ENCODE measurements at places on chromosomes 13 and 19.

DNA sequence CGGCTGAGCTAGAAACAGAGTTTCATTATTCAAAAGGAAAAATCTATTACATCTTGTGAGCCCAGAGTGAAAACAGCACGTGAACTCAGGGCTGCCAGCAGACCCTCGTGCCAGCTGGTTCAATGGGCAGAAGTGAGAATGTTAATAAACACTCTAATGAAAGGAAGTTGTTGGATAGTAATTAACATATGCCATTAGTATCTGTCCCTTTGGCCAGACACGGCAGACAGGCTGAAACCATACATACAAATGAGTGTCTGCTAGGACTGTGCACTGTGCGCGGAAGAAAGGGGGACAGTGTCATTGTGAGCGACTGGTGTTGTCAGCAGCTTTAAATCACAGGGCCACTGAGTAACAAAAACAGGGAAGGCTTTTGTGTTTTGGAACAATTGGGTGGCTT is 121.9 kb upstream of the TSC22D1 start:
- DNase-seq = no peak

GRCh38 chr19:30314056-30314804 is 58.0 kb upstream of the ZNF536 start:
- no peak for DNase-seq

DNA sequence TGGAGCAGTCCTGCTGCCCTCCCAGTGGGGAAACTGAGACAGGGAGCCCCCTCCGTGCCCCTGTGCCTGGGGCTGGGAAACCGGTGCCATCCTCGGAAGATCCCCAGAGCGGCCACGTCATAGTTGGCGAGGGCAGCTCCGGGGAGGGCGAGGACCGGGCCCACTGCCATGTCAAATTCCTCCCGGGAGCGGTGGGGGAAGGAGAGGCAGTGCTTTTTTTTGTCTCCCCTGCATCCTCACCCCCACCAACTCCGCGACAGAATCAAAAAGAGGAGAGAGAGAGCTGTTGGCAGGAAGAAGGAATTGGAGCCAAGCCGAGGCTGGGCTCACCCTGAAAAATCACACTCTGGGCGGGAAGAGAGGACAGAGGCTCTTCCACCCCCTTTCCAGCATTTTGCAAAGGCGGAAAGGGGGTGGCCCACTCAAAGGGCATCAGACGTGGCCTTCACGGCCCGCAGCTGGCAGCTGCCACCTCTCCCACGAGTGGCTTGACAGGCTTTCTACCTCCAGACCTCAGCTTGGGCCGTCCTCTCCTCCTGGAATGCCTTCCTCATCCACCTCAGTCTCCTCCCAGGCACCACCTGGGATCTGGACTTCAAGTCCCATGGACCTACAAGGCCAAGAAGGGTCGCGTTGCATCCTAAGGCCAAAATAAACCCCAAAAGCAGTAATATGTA is 19.6 kb upstream of the NFIC start:
- no peak for DNase-seq

- DNase-seq = no peak
Observed at GRCh38 chr13:93066187-93066586, 160.4 kb upstream of the GPC6 start.

- no peak for DNase-seq
Observed at GRCh38 chr13:24360106-24360505, 50.7 kb downstream of the C1QTNF9 start.

- no peak for DNase-seq
Observed at GRCh38 chr13:90710164-90710759, 637.2 kb upstream of the MIR17HG start.

- no peak for DNase-seq
Observed at GRCh38 chr13:105774739-105775460, 760.6 kb downstream of the EFNB2 start.

- no peak for DNase-seq
Observed at GRCh38 chr13:100096526-100096925, 7.6 kb downstream of the PCCA start.

DNA sequence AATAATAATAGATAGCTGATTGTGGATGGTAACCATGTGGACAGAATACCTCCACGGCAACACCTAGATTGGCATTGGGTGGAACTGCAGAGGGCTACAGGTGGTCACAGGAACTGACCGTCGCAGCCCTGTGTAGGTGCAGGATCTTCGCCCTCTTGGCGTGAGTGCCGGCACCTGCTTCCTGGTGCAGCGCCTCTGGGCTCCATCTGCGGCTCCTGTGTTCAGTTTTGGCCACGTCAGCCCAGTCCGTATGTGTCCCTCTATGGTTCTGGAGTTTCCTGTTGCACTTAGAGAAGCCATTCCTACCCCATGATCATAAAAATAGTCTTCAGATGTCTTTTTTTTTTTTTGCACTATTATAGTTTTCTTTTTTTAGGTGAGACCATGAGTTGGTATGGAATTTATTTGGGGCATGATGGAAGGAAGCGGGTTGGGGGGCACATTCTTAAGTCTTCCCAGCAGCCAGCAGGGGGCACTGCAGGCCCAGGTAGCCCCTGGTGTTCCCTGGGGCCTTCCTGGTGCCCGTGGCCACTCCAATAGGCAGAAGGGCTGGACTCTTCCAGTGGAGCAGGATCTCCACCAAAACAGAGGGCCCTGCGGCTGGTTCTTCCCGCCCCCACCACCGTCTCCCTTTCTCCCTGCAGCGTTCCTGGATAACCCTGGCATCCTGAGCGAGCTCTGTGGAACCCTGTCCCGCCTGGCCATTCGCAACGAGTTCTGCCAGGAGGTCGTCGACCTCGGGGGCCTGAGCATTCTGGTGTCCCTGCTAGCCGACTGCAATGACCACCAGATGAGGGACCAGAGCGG is 10.1 kb upstream of the SLC25A42 start:
- no peak for DNase-seq

- DNase-seq = no peak
Observed at GRCh38 chr13:79011179-79011578, 352.2 kb upstream of the OBI1 start.

- DNase-seq = no peak
Observed at GRCh38 chr19:35049456-35049855, 7.9 kb downstream of the HPN start.

GRCh38 chr13:62418376-62418775 is 1002.7 kb upstream of the PCDH20 start:
- no peak for DNase-seq

DNA sequence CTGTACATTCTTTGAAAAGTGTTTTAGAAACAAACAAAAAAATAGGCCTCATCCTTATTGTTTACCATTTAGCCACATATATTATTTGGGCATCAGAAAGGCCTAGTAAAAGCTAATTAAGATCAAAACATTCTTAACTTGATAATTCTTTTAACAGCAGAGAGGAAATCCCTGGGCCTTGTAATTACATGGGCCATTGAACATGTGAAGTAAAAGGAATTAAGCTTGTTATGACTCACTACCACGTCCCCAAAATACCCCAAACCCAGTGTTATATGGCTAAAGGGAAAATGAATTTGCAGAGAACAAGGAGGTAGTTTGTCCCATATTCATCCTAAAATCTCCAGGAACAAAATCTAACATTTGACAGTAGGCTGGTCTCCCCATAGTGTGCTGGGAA is 439.8 kb downstream of the ITGBL1 start:
- no peak for DNase-seq

DNA sequence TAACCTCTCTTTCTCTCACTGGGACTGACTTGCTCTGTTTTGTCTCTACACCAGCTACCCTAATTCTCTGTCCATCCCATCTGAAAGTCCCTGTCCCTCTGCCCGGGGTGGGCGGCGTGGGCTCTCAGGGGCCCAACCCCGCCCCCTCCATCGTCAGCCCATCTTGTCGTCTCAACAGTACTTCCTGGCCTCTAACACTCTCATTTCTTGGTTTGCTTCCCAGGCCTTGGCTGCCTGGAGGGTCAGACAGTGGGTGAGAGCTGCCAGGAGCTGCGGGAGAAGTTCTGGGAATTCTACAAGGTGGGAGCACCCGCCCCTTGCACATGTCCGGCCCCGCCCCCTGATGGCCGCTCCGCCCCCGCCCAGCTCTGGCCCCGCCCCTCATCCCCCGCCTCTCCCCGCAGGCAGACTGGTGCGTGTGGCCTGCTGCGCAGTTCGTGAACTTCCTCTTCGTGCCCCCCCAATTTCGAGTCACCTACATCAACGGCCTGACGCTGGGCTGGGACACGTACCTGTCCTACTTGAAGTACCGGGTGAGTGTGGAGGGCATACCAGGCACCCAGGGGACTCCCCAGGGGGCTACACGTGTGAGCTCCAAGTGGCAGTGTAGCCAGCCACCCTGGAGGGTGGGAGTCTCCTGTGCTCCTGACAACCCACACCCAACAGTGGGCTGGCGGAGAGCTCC is 1.7 kb downstream of the MPV17L2 start:
- DNase-seq = no peak

GRCh38 chr19:6298413-6298812 is 18.6 kb upstream of the MLLT1 start:
- no peak for DNase-seq

DNA sequence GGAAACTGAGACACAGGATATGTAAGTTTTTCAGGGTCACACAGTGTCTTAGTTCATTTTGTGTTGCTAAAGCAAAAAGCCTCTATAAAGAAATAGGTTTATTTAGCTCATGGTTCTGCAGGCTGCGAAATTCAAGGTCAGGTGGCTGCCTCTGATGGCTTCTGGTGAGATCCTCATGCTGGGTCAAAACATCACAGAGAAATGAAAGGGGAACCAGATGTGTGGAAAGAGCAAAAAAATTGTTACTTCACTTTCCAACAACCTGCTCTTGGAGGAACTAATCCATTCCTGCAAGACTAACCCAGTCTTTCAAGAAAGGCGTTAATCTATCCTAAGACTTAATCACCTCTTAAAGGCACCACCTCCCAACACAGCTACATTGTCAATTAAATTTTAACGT is 64.2 kb upstream of the UBL3 start:
- no peak for DNase-seq

- DNase-seq = peak; percentile 68
Observed at GRCh38 chr19:16327911-16328823, 3.5 kb downstream of the KLF2 start.

DNA sequence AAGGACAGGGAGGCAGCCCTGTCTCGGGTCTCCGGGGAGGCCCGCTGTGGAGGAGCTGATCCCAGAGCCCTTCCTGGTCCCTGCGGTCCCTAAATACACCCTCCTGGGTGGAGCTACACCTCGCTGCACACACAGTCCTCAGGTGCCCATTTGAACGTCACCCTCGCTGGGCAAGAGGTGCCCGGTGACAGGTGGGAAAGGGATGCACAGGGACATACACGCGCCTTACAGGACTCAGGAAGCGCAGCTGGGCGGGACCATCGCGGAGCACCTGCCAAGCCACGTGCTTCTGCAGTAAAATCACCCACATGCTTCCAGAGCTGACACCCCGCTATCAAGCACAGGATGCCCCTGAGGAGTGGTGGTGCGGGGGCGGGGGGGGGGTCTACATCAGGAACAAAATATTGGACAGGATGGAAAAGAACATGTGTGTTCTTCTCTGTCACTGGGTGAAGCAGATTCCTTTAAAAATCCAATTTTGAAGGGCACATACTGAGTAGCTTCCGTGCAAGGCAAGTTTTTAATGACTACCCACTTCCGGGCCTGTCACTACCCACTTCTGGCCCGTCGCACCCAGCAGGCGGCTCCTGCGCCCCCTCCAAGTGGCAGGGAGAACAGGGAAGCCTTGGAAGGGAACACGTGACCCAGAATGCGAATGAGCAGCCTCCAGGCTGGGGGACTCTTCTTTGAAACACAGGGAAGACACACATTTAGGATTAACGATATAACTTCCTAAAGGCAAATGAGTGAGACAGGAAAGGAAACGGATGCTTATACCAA is 78.9 kb downstream of the COL4A1 start:
- no peak for DNase-seq

DNA sequence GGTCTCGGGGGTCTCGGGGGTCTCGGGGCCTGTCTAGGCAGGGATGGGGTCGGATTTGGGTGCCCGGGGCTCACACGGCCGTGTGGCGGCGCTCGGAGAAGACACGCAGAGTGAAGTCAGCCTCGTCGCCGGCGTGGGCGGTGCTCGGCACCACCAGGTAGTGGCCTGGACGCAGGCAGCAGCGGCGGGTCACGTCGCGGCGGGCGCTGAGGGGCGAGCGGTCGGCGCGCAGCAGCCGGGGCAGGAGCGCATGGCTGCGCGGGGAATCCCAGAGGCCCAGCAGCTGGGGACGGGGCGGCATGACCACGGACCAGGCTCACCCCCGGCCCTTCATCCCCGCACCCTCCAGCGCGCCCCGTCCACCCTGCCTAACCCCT is 8.2 kb downstream of the CAPN12 start:
- no peak for DNase-seq

DNA sequence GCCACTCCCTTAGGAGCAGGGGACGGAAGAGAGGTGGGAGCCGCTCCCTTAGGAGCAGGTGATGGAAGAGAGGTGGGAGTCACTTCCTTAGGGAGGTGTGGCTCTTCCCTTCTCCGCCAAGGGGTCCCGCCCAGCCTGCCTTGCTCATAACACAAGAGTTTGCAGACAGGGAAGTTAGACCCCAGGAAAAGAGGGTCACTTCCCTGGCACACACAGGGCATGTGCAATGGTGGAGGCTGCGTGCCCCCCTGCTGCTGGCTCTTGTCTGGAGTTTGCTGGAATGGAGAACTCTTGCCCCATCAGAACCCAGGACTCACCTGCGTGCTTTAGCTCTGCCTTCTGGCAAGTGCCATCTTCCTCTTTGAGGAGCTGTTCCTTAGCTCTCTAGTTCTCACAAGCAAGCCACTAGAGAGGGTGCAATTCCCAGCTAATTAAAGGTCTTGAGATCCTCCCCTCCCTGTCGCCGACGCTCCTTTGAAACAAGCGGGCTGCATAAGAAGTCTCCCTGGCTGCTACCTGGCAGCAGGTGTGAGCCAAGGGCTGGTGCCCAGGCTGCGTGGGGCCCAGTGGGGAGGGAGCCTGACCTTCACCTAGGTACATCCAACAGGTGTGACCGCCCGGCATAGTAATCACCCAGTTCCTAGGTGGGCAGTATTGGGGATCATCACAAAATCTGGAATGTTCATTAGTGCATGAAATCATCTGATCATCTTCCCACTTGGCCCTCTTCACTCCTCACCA is 281.6 kb downstream of the ZNF536 start:
- DNase-seq = no peak

GRCh38 chr13:70964874-70965273 is 856.6 kb upstream of the KLHL1 start:
- DNase-seq = no peak

- DNase-seq = peak; percentile 42
Observed at GRCh38 chr19:58021541-58022282, 12.1 kb upstream of the ZSCAN1 start.

DNA sequence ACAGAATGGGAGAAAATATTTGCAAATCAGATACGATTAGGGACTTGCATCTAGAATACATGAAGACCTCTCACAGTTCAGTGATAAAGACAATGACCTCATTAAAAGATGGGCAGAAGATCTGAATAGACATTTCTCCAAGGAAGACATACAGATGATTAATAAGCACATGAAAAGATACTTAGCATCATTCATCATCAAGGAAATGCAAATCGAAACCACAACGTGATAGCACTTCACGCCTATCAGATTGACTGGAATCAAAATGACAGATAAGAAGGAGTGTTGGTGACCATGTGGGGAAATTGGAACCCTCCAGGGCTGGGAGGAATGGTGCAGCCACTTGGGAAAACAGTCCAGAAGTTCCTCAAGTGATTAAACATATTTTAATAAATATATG is 25.8 kb downstream of the CFAP97D2 start:
- no peak for DNase-seq

- no peak for DNase-seq
Observed at GRCh38 chr19:11053817-11054195, 35.5 kb upstream of the LDLR start.
